ENCODE measurements at places on chromosomes 5 and 9.

DNA sequence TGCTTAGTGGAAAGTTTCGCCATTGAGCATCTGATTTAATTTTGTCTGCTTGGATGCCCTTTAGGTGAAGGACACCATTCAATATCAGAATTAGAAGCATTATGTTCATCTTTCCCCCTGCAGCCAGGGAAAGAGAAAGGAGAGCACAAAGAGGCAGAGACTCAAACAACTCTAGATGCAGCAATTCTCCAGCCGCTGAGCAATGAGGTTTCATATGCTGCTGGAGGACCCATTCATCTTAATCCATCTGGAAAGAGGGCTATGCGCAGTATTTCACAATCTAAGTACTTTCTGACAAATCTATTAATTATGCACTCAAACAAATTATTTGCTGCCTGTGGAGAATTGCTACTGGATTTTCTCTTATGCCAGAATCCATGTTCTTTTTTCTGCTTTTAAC, 527.0 kb upstream of the TUSC1 start:
- no peak for DNase-seq

DNA sequence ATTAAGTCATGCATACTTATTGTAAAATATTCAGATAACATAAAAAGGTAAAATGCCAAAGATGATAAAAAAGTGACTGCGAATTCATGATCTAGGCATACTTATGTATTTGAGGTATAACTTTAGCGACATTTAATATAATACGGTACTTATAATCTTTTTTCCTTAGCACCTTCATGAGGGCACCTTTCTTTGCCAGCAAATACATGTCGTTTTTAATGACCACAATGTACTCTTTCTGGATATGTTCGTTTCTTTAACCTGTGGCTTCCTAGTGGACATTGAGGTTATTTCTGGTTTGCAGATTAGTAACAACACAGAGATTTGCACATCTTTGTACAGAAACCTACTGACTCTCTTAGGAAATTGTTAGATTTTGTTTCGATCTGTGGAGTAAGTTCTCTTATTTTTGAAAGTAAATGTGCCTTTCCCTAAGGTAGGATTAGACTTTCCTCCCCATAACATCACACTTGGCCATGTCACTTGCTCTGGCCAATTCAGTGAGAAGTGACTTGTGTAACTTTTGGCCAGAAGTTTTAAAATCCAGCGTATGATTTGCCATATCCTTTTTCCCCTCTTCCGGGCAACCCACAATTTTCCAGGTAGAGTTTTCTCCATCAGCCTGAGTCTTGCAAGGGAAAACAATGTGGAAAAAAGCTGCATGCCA, 24.4 kb downstream of the ANKRD33B start:
- DNase-seq: no peak

DNA sequence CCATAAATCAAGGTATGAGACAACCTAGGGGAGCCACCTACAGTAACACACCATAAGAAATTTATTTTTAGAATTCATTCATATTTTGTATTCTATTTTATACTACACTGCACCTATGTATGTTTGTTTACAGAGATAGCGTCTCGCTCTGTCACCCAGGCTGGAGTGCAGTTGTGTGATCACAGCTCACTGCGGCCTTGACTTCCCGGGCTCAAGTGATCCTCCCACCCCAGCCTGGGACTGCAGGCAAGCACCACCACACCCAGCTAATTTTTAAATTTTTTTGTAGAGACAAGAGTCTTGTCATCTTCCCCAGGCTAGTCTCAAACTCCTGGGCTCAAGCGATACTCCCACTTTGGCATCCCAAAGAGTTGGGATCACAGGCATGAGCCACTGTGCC, 25.4 kb downstream of the MAPKAP1 start:
- no peak for DNase-seq

GRCh38 chr5:6910950-6911349, 197.7 kb downstream of the TENT4A start:
- DNase-seq: no peak

- DNase-seq: no peak
These were observed 1.6 kb downstream of the TSLP start for GRCh38 chr5:111072949-111073682.

DNA sequence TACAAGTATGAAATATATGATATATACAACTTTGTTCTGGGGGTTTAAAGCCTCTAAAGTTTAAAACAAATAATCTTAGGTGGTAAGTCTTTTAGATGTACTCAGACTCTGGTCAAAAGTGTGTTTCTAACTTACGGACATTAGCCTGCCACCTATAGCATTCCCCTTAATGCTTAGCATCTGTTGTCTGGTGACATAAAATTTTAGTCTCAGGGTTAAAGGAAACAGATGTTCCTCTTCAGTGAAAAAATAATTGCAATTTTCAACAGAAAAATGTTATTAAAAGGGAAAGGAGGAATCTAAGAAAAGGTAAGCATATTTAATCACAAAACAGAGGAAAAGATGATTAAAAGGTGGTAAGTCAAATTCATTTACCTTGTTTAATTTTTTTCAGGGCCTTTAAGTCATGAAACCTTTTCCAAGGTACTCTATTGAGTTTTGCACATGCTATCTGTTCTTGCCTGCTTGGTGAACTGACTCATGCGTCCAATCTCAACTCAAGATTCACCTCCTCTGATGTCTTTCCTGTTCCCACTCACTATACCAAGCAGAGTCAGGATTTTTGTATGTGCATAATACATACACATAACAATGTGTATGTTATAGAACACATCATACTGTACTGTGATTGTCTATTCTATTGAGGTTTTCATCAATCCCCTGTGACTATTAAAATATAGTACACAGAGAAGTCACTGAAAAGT, 7.9 kb downstream of the TMEM167A start:
- no peak for DNase-seq

GRCh38 chr9:89952401-89952800, 347.6 kb downstream of the GADD45G start:
- DNase-seq: no peak

DNA sequence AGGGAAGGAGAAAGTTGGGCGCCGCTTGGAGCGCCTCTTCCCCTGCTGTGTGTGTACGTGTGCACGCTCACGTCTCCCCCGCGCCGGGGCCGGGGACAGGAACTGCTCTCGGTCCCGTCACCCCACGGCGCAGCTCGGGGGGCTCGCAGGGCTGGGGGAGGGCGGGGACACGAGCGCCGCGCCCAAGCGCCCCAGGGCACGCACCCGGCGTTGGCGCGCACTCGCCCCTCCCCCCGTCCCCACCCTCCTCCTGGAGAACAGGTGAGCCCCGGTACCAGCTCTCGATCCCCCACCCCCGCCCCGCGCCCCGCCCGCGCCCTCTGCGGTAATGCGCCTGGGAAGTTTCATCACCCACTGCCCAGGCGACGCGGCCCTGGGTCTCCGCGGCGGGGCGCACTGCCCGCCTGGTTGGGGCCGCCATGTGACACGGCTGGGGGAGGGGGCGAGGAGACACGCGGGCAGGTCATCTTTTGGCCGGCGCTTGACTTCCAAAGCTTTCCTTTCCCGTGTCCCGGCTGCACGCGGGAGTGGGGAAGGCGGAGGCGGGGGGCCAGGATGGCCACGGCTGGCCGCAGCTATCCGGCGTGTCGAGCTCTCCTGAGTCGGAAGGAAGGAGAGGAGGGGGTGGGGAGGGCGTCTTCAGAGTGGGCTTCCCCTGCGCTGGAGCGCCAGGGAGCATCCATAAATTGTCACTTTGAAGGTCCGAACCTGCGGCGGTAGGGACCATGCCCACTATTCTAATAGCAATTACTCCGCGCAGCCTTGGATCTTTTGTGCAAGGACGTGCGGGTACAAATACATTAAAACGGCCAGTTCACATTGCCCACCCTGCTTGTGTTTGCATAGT, 1.5 kb upstream of the STC2 start:
- DNase-seq: no peak

DNA sequence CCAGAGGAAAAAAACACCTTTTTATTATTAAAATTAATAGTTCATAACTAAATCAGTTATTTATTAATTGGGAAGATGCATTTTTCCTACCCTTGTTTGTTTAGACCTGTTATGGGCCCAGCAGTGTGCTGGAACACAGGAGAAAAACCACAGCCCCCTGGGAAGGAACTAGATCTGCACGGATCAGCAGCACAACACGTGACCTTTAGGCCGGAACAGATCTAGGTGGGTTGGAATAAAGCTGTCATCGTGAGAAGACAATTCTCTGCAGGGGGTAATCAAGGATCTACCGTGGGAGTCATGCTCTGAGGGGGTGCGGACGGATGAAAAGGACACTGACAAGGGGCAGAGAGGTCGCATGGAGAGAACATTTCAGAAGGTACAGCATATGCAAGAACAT, 95.8 kb upstream of the SPATA31C2 start:
- no peak for DNase-seq

- DNase-seq: no peak
These were observed 48.4 kb downstream of the SLC1A1 start for GRCh38 chr9:4538621-4539020.

Measured in Panc1 (cell line).